ENCODE measurements at places on chromosomes 5 and 9. TPM values are rescaled to one million over a fixed set of nuclear protein-coding genes. Genes with fewer than 3 reads are reported as not detected.

DNA sequence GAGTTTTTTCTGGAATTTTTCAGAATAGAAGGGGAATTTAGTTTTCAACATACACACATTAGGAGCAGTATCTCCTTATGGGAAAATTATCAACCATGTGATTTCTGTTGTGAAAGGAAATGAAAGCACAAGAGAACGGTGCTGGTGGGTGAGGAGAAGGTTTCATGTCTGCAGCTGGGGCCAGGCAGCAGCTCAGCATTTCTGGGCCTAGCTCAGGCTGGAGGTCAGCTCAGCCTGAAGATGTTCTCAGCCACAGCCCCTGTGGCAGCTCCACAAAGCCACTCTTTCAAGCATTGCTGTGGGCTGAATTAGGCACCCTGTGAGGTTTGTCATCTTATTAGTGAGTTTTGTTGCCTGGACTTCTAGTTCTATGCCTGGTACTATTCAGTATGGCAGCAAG is 90.3 kb downstream of the DIRAS2 start:
- no peaks in the 10 kb centered on the region for H3K4me1 ChIP-seq
- H3K4me3 ChIP-seq: no peak overlapping the region
- no peak for DNase-seq
- H3K27ac ChIP-seq: no peak overlapping the region

DNA sequence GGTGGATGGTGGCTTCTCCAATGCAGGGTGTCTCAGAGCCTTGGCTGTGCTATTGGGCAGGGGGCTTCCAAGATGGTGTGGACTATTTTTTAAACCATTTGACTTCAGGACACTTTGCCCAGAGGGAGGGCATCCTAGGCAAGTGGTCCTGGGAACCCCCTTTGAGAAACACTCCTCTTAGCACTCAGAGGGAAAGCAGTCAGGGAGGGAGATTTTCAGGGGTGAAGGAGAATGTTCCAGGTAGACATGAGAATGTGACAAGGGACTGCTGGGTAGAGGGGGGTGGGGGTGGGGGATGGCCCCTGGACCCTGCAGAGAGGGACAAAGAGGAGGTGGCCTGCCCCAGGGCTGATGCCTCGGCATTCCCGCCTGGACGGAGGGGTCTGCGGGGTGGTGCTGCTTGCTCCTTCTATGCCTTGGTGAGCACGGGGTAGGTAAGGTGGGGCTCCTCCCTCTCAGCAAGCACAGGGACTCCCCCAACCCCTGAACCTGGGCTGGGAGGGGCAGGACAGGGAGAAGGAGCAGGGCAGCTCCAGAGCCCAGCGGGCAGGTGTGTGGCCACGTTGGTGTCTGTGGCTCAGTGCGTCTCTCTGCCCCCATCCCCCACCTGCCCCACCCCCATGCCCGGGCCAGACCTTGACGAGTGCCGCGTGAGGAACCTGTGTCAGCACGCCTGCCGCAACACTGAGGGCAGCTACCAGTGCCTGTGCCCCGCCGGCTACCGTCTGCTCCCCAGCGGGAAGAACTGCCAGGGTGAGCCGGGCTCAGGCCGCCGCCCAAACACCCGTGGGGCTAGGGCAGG is 13.8 kb upstream of the ASS1 start:
- DNase-seq: no peak
- no peak overlapping the region for H3K4me3 ChIP-seq
- H3K27ac ChIP-seq: no peak overlapping the region
- H3K27me3 ChIP-seq: peaks cover 40% of the 10 kb centered on the region
- H3K36me3 ChIP-seq: no peaks in the 10 kb centered on the region

GRCh38 chr5:62137628-62138027 is 168.4 kb upstream of the KIF2A start:
- no peaks in the 10 kb centered on the region for H3K36me3 ChIP-seq
- H3K27ac ChIP-seq: no peak overlapping the region
- H3K27me3 ChIP-seq: peaks cover 45% of the 10 kb centered on the region
- H3K4me1 ChIP-seq: no peaks in the 10 kb centered on the region
- no peak for DNase-seq

- H3K4me1 ChIP-seq: peaks cover 52% of the 10 kb centered on the region
- no peaks in the 10 kb centered on the region for H3K27me3 ChIP-seq
- peak within 1 kb of the TSS; percentile 81 for H3K4me3 ChIP-seq
Observed at GRCh38 chr9:69759421-69760277, at the start of gene PTAR1. PTAR1 (minus strand) TSS chr9:69760011; CDS start chr9:69759938, 73 bp downstream.

- no peaks in the 10 kb centered on the region for H3K4me1 ChIP-seq
- no peak for DNase-seq
- H3K27me3 ChIP-seq: no peaks in the 10 kb centered on the region
- H3K36me3 ChIP-seq: no peaks in the 10 kb centered on the region
- H3K27ac ChIP-seq: no peak overlapping the region
Observed at GRCh38 chr5:164383662-164384061, 878.2 kb downstream of the MAT2B start.

- peak; percentile 17 for DNase-seq
- peak overlapping the region; percentile 62 for H3K4me3 ChIP-seq
- no peaks in the 10 kb centered on the region for H3K36me3 ChIP-seq
- no peaks in the 10 kb centered on the region for H3K27me3 ChIP-seq
- H3K4me1 ChIP-seq: peaks cover 16% of the 10 kb centered on the region
Observed at GRCh38 chr5:138610918-138611677, 35.9 kb upstream of the HSPA9 start.

DNA sequence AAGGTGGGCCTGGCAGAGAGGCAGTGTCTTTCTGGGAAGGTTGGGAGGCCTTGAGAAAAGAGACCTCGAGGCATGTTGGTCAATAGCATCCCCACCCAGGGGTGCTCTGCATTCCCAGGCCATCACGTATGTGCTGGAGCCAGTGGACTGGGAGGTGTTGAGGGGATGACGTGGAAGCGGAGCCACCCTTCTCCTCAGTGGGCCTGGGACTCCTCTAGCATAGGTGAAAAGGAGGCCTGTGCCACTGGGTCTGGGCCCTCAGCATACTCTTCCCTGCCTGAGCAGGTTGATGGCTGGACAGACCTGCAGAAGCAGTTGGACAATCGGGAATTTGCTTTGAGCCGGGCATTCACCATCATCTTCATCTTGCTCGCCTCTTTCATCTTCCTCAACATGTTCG is 25.5 kb downstream of the PITX1 start:
- no peaks in the 10 kb centered on the region for H3K36me3 ChIP-seq
- no peak for DNase-seq
- H3K4me3 ChIP-seq: no peak overlapping the region

DNA sequence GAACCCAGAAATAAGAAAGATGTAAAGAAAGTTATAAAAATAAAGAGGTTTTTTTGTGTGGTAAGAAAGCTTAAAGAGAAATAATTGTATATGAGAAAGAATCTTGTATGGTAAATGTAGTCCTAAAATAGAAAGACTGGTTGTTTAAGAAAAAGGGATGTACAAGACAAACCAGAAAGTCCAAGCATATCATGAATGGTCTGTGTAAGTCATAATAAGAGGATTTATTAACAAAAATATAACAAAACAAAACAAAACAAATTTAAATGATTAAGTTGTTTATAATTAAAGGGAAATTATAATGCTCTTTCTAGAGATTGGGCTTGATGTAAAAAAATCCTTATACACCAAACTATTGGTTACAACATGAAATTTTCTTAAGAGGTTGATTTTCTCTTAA is 590.4 kb upstream of the PTGER4 start:
- no peak for DNase-seq
- no peak overlapping the region for H3K4me3 ChIP-seq
- H3K36me3 ChIP-seq: no peaks in the 10 kb centered on the region
- H3K27me3 ChIP-seq: no peaks in the 10 kb centered on the region

DNA sequence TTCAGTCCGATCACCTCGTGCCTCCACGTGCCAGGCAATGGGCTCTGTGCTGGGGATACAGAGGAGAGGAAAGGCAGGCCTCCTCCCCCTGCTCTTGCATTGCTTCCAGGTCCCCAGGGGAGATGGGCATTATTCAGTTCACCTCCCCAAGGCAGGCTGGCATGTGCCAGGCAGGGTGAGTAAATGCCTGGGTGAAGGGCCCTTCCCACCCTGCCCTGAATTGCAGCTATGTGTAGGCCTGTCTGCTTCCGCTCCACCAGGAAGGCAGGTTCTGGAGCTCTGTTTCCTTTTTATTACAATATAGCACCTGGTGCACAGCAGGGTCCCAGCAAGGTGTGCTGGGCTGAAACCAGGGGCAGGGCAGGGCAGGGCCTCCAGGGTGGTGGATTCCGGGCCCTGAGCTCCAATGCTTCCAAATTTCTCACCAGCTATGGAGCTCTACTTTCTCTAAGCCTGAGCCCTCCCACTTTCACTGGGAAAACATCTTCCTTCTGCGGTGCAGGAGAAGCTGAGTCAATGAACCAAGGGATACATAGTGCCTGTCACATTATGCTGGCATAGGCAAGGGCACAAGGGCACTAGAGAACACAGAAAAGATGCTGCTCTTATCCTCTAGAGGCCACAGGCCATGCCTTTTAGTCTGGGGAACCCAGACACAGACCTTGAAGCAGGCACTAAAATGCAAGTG is 42.0 kb downstream of the SHB start:
- H3K27me3 ChIP-seq: no peaks in the 10 kb centered on the region
- H3K36me3 ChIP-seq: no peaks in the 10 kb centered on the region
- H3K4me1 ChIP-seq: peaks cover 78% of the 10 kb centered on the region
- no peak for DNase-seq

DNA sequence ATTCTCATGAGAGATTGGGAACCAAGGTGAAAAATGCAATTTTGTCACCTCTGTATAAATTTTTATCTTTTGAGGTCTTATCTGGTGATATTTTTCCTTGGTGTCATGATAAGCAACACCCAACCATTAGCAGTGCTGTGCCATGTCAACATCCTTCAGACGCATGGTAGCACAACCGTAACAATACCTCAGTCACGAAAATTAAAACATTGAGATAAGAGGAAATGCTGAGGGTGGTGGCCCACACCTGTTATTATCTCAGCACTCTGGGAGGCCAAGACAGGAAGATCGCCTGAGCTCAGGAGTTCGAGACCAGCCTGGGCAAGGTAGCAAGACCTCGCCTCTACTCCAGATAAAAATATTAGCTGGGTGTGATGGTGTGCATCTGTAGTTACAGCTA is 32.7 kb downstream of the SLC46A2 start:
- DNase-seq: no peak
- no peak overlapping the region for H3K27ac ChIP-seq
- H3K4me1 ChIP-seq: peaks cover 16% of the 10 kb centered on the region
- no peaks in the 10 kb centered on the region for H3K27me3 ChIP-seq
- no peak overlapping the region for H3K4me3 ChIP-seq
- no peaks in the 10 kb centered on the region for H3K36me3 ChIP-seq

GRCh38 chr5:122145906-122146305 is 16.6 kb downstream of the ZNF474 start:
- no peak overlapping the region for H3K27ac ChIP-seq
- H3K36me3 ChIP-seq: no peaks in the 10 kb centered on the region
- no peak overlapping the region for H3K4me3 ChIP-seq
- no peak for DNase-seq
- H3K4me1 ChIP-seq: no peaks in the 10 kb centered on the region

DNA sequence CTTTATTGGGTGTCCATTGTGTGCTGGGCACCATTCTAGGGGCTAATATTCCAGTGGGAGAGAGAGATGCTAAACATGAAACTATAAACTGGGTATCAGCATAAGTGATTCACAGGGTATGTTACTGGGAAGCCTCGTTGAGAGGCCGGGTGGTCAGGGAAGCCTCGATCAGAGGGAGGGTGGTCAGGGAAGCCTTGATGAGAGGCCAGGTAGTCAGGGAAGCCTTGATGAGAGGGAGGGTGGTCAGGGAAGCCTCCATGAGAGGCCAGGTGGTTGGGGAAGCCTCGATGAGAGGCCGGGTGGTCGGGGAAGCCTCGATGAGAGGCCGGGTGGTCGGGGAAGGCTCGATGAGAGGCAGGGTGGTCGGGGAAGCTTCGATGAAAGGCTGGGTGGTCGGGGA is 8.9 kb upstream of the PLEKHG4B start:
- H3K36me3 ChIP-seq: no peaks in the 10 kb centered on the region
- H3K4me1 ChIP-seq: no peaks in the 10 kb centered on the region
- H3K4me3 ChIP-seq: no peak overlapping the region
- DNase-seq: no peak
- H3K27ac ChIP-seq: no peak overlapping the region
- peaks cover 32% of the 10 kb centered on the region for H3K27me3 ChIP-seq

DNA sequence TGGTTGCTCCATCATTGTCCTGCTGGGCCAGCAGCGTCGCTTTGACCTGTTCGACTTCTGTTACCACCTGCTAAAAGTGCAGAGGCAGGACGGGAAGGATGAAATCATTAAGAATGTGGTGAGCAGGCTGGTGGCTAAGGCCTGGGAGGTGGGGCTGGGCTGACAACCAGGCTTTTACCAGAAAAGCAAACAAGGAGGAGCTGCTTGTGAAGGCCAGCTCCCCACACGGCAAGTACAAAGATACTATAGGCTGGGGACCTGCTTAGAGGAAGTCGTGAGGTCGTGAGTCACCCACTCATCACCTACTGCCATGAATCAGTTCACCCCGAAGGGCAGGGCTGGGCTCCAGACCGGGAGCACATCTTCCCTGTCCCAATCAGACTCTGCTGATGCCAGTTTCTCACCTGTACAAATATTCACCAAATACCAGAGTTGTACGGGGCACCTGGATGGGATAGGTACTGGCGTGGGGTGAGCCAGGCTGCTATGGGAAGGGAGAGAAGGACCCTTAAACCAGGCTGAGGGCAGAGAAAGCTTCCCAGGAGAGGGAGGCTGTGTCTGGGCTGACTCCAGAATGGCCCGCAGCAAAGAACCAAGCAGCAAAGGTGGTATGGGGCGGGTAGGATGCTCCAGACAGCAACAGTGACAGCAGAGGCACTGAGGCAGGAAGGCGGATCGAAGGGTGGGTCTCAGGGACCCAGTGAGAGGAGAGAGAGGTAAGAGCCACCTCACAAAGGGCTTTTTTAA is 69.3 kb upstream of the NIPAL4 start:
- no peak overlapping the region for H3K27ac ChIP-seq
- H3K4me1 ChIP-seq: peaks cover 17% of the 10 kb centered on the region
- H3K36me3 ChIP-seq: peaks cover 22% of the 10 kb centered on the region
- no peaks in the 10 kb centered on the region for H3K27me3 ChIP-seq

GRCh38 chr5:138275895-138276294 is 1.5 kb upstream of the GFRA3 start:
- no peak for DNase-seq
- peaks cover 30% of the 10 kb centered on the region for H3K27me3 ChIP-seq
- H3K4me1 ChIP-seq: peaks cover 20% of the 10 kb centered on the region

DNA sequence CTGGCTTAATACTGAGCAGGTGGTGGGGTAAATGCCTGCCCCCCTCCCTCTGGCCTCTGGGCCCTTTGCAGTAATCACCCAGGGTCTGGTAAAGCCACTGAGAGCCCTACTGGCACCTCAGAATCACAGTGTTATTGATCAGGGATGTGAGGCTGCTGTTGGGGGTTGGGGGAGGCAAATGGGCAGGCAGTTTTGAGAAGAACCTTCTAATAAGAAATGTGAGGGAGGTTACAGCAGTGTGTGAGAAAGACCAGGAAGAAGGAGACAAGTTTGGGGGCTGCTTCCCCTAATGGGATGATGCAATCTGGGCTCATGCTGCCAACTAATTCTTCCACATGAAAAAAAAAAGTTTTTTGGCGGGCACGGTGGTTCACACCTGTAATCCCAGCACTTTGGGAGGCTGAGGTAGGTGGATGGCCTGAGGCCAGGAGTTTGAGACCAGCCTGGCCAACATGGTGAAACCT is 3.1 kb upstream of the B4GALT7 start:
- H3K27ac ChIP-seq: no peak overlapping the region
- peaks cover 45% of the 10 kb centered on the region for H3K4me1 ChIP-seq
- peaks cover 36% of the 10 kb centered on the region for H3K36me3 ChIP-seq
- H3K27me3 ChIP-seq: no peaks in the 10 kb centered on the region
- no peak for DNase-seq

PHYHD1 gene
- 20.3 TPM for total RNA-seq

PCDHGA7 gene
- total RNA-seq: 5.8 TPM

CARTPT gene
- total RNA-seq: not detected

ADAMTS19 gene
- 0.38 TPM for total RNA-seq

PCDHB8 gene
- total RNA-seq: 2.1 TPM

BSPRY gene
- total RNA-seq: 0.25 TPM
